ENCODE measurements at places on chromosomes 4 and X.

- DNase-seq, result no peak
These were observed 137.8 kb downstream of the GUCY2F start for GRCh38 chrX:109344101-109344500.

DNA sequence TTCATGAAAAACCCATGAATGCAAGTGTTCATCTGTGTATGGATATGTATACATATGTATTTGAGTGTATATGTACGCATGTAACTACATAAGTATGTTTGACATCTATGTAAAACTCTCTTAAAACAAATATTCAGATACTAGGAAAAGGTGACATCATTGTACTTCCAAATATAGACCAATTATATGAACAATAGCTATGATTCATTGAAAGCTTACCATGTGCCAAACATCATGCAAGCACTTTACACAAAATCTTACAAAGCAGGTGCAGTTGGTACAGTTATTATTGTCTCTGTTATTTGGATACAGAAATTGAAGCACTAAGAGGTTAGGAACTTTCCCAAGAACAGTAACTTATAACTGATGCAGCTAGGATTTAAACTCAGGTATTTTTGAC, 21.4 kb downstream of the MAGEB17 start:
- DNase-seq, result no peak

DNA sequence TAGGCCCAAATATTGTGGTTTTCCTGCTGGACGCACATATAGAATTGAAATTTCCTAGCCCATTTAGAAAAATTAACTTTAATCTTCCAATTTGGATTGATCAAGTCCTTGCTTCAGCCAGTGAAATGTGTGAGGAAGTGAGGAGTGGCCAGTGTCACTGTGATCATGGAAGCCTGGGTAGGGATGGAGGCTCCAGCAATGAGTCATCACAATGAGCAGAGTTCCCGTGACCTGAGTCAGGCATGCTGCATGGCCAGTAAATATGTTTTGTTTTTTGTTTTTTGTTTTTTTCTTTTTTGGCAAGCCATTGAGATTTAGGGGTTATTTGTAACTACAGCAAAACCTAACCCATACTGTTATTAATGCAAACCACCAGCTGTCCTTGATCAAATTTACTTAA, 52.1 kb downstream of the IDS start:
- no peak for DNase-seq

DNA sequence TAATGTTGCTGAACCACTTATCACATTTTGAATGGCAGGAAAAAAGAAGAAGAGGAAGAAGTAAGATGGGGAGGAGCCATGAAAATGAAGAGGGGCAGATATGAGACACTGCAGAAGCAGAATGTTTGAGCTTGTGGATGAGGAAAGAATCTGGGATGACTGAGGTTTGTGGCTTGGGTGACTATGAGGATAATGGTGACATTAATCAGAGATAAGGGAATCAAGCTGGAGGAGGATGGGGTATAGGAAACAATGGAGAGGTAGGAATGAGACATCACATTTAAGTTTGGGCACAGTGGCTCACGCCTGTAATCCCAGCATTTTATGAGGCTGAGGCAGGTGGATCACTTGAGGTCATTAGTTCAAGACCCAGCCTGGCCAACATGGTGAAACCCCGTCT, 19.1 kb upstream of the PHF8 start:
- DNase-seq, result no peak

DNA sequence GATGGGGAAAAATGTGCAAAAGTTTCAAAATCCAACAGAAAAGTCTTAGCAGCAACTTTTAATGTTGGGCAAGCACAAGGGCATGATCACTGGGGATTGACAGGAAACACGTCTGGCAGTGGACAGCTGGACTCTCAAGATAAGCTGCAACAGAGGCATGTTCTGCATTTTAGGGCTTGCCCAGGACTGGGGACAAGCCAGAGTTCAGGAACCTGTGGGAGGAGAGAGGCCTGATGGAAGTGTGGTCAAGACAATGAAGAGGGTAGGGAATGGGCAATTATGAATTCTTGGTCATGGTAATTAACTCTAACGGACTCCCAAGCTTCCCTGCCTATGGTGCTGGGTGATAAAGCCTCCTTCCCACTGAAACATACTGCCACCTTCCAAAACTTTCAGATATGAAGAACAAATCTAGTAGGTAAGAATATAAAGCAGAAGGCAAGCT, 48.4 kb downstream of the ANXA3 start:
- no peak for DNase-seq

DNA sequence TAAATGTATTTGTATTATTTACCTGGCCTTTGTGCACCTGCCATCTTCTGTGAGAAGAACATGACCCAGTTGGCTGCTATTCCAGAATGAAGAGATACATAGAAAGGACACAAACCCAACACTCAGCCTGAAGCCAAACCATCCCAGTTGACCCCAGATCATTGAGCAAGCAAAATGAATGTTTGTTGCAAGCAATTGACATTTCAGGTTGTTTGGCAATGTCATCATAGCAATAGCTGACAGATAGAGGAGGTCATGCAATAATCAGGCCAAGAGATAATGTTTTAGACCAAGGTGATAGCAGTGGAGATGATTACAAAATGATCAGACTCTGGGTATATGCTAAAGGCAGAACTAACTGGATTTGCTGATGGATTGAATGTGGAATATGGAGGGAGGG, 71.2 kb upstream of the TMEM164 start:
- no peak for DNase-seq

- DNase-seq, result no peak
These were observed 45.1 kb upstream of the KDR start for GRCh38 chr4:55170462-55170861.

DNA sequence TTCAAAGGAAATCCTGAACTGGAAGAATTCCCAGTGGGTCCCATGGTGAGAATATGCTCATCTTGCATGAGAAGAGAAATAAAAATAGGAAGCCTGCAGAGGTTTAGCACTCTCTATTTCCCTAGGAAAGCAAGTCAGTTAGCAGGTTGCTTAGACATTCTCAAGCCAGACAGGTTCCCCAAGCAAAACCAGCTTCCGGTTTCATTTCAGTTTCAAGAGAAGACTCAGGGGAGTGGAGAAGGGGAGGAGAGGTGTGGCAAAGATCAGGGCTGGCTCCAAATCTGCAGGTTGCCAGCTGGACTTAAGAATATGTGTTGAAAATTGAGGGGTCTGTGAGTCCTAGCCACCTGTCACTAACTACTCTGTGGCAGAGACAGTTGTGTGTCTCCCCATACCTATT, 107.5 kb downstream of the CLNK start:
- DNase-seq, result no peak

DNA sequence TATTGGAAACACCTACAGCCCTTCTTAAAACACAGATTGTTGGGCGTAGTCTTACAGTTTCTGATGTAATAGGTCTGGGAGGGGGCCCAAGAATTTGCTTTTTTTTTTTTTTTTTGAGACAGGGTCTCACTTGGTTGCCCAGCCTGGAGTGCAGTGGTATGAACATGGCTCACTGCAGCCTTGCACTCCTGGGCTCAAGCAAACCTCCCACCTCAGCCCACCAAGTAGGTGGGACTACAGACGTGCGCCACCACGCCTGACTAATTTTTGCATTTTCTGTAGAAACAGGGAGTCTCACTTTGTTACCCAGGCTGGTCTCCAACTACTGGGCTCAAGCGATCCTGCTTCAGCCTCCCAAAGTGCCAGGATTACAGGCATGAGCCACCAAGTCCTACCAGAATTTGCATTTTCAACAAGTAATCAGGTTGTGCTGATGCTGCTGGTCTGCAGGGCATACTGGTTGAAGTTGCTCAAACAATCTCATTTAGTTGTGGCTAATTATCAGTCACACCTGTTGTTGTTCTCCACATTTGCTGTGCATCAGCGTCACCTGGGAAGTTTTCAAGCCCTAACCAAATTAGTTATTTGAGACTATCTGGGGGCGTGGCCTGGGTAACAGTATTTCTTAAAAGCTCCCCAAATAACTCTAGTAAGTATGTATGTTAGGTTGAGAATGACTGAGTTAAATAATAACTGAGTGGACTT, 14.0 kb downstream of the TMEM154 start:
- no peak for DNase-seq

- DNase-seq, result no peak
These were observed 14.4 kb downstream of the GEMIN8 start for GRCh38 chrX:14015294-14015693.

GRCh38 chrX:116379854-116380253, 56.6 kb upstream of the SLC6A14 start:
- no peak for DNase-seq

DNA sequence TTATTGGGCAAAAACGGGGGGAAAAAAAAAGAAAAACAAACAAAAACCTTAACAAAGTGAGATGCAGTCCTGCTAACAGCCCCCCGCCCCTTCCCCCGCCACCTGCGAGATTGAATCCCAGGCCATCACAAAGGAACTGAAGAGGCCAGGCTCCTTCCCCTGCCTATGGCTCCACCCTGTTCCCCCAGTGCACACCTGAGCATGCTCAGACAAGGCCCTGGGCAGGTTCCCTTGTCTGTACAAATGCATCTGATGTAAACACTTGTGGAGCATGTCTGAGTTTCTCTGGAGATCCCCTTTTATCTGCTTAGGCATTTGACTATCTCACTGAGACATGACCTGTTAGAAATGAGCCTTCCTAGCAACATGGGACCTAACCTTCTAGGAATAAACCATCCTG, 983.7 kb upstream of the PABPC4L start:
- DNase-seq, result no peak

DNA sequence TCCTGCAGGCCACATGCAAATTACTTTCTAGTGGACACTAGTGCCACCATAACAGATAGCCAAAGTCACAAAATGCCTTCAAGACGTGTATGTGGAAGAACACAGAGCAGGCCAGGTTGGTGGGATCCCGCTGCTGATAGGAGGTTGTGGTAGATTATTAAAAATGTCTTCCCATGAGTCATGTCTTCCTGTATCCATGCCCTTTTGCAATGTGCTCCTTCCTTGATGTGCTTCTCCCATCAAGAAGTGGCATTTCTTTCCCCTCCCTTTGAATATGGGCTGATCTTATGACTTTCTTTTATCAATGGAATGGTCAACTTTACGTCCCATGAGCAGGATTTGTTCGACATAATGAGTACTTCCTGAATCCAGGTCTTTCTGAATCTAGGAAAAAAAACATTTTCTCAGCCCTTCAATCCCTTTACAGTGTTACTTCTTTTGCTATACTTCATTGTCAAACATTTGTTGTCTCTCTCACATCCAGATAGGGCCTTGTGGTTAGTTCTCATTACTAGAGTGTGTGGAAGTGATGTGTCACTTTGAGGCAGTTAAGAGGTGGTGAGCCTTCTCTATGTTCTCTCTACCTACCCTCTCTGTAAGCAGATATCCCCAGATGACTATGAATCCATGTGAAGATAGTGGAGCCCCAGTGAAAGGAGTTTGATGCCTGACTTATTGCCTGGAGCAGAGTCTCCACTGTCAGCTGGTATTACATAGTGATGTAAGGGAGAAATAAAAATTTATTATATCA, 519.2 kb upstream of the DIPK2B start:
- no peak for DNase-seq

GRCh38 chr4:4668355-4669210, 126.7 kb upstream of the STX18 start:
- DNase-seq, result no peak

GRCh38 chrX:115906276-115906675, 264.3 kb upstream of the AGTR2 start:
- DNase-seq, result no peak

DNA sequence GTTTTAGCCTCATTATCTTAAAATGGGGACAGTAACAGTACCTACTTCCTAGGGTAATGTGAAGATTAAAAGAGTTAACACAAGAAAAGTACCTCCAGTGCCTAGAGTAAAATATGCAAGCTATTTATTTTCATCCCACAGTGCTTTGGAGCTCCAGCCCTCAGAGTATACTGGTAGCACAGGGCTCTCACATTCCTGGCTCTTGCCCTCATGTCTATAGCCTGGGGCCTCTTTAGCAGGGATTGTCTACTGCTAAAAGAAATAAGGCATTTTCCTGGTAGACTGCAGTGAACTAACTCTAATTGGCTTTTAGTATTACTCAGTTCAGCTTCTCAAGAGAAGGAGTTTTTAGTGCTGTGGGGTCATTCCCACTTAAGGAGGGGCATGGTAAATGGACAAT, 60.8 kb downstream of the RRAGB start:
- DNase-seq, result no peak

DNA sequence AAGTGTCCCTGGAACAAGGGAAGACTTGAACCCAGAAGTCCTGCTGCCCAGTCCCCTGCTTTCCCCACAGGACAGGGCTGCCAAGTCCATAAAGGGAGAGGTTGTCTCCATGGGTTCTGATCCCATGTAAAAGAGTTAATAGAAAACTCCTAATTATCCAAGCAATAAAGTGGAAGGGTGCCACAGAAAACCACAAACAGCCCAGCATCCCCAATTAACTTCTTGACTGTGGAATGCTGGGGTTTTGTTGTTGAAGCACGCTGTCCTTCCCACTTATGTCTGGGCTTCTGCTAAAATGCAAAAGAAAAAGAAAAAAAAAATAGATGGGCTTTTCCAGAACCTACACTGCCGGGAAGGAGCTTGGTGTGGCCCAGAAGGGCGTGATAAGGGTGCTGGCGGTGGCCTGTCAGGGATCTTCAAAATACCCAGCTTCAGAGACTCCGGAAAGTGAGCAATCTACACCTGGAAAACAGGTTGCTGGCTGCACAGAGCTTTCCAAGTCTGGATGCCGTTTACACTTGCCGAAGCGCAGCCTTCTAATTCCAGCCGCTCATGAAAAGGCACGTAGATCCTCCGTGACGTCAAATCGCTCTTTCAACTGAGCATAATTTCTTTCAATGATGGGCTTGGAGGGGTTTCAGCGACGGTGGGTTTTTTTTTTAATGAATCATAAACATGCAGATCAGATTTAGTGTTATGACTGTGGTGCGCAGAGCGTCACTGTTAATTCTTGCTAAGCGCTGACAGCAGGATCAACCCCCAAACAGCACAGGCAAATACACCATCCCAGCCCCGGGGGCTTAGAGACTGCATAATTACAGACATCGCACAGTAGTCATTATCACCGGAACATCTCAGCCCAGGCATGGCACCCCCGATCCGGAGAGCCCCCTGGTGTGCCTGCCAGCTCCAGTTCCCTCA, 197.6 kb downstream of the BCOR start:
- no peak for DNase-seq

GRCh38 chr4:101475246-101475645, 127.9 kb upstream of the PPP3CA start:
- DNase-seq, result no peak

GRCh38 chr4:87530868-87531267, 1.7 kb upstream of the SPARCL1 start:
- no peak for DNase-seq

DNA sequence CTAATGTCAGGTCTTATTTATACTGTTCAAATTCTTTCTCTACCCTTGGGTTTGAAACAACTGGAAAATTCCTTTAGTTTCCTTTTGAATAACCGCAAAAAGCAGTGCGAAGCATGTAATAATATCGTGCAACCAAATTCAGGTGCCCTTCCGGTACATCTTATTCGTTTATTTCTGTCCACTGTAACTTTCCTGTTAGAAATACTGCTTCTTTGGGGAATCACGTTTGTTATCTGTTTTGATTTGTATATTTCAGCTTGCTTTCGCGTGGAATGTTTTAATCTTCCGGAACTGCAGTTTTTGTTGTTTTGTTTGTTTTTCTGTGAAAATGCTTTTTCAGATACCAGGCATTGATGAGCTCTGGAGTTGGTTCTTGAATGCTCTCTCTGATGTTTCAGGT, 85.7 kb upstream of the HPRT1 start:
- no peak for DNase-seq

GRCh38 chr4:22442956-22443355, 72.9 kb downstream of the ADGRA3 start:
- no peak for DNase-seq

All from hematopoietic multipotent progenitor cell treated with erythropoietin and hydrocortisone succinate and interleukin-3 and kit ligand, for 15 days (in vitro differentiated cells).